Mononuclear cell (primary cell): ENCODE measurements at places on chromosomes 6 and 20. TPM values are rescaled to one million over a fixed set of nuclear protein-coding genes. Genes with fewer than 3 reads are reported as not detected.

Gene ARMC2
- 2.4 TPM for total RNA-seq

Gene RIMS1
- total RNA-seq, result under 0.01 TPM

Gene ATRN
- total RNA-seq, result 11.6 TPM

Gene ENPP4
- total RNA-seq, result 17.5 TPM

Gene CRIP3
- 0.84 TPM for total RNA-seq

Gene SLC17A3
- total RNA-seq, result 0.31 TPM

Gene FAM209A
- 3.7 TPM for total RNA-seq

Gene CDH4
- under 0.01 TPM for total RNA-seq

Gene OR2H2
- total RNA-seq, result under 0.01 TPM

Gene NKAIN4
- total RNA-seq, result not detected

Gene TCF19
- 1.9 TPM for total RNA-seq

Gene ABCC10
- 12.3 TPM for total RNA-seq

Gene PAK5
- total RNA-seq, result not detected

Gene ADGRF4
- not detected for total RNA-seq

Gene TRIM15
- total RNA-seq, result not detected

Gene TMEM170B
- 17.5 TPM for total RNA-seq

Gene HAO1
- not detected for total RNA-seq

Gene HLA-DRB5
- 8.5 TPM for total RNA-seq

Gene ADAM33
- total RNA-seq, result under 0.01 TPM

Gene BTNL2
- not detected for total RNA-seq

Gene DLL1
- 1.8 TPM for total RNA-seq

Gene SUMO4
- 16.9 TPM for total RNA-seq

Gene MCCD1
- not detected for total RNA-seq

Gene LY6G6D
- total RNA-seq, result 1.0 TPM

Gene CFB
- total RNA-seq, result 3.1 TPM
